Stimulated activated CD4-positive, alpha-beta T cell treated with anti-CD3 and anti-CD28 coated beads, Interleukin-4, amount 100 ng/mL, for 48 hours (primary cell): ENCODE measurements at places on chromosomes 4 and X.

DNA sequence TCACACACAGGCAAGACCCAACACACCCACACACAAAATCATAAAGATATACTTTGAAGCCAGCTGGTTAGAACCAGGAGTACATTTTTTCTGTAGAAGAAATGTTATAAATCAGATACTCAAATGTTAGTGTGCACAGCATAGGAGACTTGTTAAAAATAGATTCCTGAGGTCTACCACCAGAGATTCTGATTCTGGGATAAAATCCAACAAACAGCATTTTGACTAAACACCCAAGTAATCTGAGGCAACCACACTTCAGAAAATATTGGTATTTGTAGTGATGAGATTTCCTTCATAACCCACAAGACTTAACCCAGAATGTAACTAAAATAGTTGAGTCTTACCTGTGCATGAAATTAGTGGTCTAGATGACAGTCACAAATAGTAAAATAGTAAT lies 301.8 kb downstream of the HNRNPD start:
- no peak for DNase-seq

- DNase-seq: no peak
Observed at GRCh38 chr4:73704314-73705055, 35.9 kb upstream of the CXCL8 start.

DNA sequence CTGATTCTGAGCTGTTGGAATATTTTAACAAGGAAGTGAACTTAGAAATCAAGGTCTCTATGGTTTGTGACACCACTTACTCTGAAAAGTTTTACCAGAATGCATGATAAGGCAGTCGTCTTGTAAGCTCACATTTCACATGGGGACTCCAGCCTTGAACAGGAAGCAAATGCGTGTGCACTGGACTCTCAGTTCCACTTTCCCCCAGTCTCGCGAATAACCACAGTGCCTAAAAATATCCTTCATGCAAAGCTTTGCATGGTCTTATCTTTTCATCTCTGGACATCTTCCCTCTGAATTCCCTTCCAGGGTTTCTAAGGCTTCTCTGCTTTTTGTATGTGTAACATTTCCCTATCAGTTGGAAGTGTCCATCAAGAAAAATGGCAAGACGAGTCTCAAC lies 581.8 kb downstream of the NLGN4X start:
- DNase-seq: no peak

DNA sequence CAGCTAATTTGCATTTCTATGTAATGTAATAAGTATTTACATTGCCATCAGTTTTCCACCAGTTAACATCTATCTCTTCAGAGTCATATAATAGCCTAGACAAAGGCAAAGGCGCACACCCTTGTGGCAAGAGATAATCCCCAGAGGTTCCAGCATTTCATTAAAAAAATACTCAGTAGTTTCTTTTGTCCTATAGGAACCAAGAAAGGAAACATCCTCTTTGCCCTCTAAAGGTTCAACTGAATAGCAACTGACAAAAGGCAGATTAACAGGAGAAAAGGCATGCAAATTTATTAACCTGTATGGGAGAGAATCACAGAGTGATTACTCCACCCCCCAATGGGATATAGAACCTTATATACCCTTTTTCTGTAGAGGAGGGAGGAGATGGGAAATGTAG lies 48.4 kb downstream of the MAGEB17 start:
- no peak for DNase-seq

DNA sequence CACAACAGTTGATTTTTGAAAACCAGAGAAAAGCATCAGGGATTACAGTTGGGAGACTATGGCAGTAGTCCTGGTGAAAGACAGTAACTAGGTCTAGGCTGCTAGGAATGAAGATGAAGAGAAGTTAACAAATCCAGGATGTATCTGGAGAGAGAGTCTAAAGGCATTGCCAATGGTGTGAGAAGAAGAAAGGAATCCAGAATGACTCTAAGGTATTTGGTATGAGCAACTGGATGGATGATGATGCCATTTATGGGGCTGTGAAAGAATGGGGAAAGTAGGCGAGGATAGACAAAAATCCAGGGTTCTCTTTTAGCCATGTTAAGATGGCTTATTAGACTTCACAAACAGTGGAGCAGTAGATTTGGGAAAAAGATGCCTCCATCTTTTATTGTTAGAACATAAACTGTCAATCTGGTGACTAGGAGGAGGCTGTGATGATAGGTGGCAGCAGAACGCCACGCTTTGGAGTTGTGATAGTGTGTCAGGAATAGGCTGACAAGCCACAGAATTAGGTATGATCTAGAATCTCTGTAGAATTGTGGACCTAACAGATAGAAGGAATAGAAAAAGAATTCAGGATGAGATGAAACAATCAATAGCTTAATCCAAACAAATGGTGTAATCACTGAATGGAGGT lies 27.3 kb upstream of the JADE1 start:
- DNase-seq: no peak

DNA sequence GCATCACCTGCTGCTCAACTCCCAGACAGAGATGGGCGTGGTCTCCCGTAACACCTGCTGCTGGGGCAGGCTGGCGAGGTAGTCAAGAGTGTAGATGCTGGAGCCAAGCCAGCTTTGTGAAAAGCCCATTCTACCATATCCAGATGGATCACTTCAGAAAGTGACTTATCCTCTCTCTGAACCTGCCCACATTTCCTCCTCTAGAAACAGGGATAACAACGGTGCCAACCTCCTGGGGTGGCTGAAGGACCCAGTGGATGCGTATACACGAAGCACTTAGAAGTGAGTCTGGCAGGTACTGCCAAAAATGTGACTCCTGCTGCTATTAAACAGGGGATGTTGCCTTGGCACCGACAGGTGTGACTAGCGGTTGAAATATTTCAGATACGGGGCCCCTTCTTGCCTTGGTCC lies 95.8 kb downstream of the SORBS2 start:
- DNase-seq: no peak

- no peak for DNase-seq
Observed at GRCh38 chr4:159685340-159686092, 582.6 kb downstream of the RAPGEF2 start.

DNA sequence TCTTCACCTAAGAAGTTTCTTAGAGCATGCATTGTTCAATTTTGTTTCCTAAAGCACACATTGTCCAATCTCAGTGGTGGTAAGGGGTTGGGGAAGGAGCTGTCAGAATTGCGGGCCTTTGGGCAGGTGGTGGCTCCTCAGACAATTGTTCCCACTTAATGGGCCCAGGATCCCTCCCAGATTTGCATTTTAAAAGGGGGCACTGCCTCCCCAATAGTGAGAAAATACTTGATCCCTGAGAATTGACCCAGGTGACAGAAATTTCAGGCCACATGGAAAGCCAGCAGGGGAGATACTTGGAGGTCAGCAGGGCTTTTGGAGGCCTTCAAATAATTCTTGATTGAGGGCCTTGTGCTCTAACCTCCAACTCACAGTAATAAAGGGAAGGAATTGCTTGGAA lies 217.1 kb downstream of the ZNF674 start:
- no peak for DNase-seq

GRCh38 chrX:81367291-81367690 lies 165.4 kb downstream of the SH3BGRL start:
- DNase-seq: no peak

DNA sequence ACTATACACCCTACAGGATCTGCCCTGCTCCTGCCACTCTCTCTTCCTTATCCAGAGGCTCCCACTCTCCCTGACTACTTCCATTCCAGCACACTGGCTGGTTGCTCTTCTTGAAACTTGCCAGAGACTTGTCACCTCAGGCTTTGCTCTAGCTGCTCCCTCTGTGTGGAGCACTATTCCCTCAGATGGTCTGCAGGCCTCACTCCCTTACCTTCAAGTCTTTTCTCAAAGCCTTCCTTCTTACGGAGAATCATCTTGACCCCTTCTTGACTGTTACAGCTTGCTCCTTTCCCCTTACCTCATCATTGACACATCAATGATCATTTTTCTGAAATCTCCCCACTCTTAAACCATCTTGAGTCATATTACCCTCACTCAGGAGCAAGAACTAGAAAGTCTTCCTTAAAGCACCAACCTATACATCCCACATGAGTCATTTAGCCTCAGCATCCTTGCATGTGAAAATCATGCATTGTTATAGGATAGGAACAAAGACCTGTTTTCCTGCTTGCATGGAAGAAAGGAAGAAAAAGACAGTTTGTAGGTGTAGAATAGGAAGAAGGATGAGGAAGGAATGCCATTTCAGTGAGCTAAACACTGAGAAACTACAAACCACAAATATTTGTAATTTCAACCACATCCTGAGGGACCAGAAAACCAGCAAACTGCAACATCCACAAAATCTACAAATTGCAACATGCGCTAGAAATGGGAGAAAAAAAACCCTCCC lies 55.7 kb downstream of the ANTXR2 start:
- no peak for DNase-seq
